Anterior cingulate cortex (tissue), 58 donors: ENCODE measurements at places on chromosomes 2 and 18.

- no peak for DNase-seq
Observed at GRCh38 chr2:47178341-47178740, 23.2 kb upstream of the STPG4 start.

DNA sequence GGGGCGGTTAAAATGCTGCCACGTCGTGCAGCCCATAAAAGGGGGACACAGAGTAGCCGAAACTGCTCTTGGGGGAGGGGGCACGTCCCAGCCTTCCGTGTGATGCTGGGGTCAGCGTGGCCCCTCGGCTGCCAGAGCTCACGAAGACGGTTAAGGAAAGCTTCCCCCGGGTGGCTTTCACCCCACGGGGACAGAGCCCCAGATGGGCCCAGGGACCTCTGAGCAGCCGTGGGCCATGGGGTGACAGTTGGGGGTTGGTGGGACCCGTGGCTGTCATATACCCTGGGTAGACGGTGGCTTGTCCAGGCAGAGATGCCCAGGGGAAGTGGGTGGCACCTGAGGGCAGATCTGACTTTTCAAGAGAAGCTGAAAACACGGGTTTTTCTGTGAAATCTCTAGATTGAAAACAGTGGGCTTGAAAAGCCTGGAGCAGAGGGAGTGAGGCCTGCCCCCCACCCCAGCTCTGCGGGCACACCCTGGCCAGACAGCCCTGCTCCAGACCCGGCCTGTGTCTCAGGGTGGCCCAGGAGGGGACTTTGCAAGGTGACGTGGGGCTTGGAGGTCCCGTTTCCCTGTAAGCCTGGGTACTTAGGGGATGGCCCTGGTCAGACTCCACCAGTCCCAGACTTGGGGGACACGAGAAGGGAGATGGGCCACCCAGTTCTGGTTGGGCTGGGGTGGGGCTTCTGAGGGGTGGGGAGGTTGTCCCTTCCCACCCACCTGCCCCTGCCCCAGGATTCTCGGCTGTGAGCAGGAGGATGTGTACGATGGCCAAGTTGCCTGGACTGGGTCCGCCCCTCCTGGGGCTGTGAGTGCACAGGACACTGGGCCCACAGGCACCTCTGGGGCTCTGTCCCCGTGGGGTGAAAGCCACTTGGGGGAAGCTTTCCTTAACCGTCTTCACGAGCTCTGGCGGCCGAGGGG, 652 bp downstream of the NEU4 start:
- DNase-seq = no peak

- DNase-seq = peak; percentile 75
Observed at GRCh38 chr2:239716536-239717318, 308.4 kb downstream of the NDUFA10 start.

- no peak for DNase-seq
Observed at GRCh38 chr18:22272242-22272641, 102.9 kb downstream of the GATA6 start.

DNA sequence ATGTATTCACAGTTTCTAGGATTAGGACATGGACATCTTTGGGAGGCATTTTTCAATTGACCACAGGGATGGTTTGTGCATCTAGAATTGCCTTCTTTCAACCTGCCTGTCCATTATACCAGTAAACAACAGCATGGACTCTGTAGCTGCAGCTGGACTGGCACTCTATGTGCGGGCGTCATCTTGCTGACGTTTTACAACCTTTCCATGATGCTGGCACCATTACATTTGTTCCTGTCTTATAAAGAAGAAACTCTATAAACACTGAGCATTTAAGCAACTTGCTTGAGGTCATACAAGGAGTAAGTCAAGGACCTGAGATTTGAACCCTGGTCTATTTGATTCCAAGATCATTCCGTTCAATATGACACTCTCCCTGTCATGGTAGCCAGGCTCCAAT, 25.4 kb upstream of the IGFBP5 start:
- DNase-seq = no peak

DNA sequence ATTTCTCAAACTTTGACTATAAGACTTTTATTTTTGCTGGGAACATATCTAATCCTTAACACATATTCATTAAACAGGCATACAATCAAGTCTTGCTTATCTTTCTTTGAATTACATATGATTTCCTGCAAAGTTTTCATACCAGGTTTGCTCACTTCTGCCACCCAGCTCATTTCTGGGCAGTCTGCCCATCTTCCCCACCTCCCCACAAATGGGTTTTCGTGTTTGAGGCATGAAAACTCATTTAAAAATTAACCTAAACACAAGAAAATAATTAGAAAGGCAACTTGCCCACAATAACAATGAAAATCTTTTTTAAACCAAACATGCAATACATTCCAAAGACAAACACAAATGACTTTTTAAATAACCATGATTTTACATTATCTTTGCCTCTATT, 3.4 kb downstream of the CHST9 start:
- no peak for DNase-seq

- DNase-seq = no peak
Observed at GRCh38 chr2:109260116-109260855, 131.3 kb downstream of the SH3RF3 start.
